Stimulated activated CD8-positive, alpha-beta memory T cell treated with anti-CD3 and anti-CD28 coated beads, Interleukin-15, amount 100 ng/mL, for 24 hours (primary cell): ENCODE measurements at places on chromosomes 7 and 10.

DNA sequence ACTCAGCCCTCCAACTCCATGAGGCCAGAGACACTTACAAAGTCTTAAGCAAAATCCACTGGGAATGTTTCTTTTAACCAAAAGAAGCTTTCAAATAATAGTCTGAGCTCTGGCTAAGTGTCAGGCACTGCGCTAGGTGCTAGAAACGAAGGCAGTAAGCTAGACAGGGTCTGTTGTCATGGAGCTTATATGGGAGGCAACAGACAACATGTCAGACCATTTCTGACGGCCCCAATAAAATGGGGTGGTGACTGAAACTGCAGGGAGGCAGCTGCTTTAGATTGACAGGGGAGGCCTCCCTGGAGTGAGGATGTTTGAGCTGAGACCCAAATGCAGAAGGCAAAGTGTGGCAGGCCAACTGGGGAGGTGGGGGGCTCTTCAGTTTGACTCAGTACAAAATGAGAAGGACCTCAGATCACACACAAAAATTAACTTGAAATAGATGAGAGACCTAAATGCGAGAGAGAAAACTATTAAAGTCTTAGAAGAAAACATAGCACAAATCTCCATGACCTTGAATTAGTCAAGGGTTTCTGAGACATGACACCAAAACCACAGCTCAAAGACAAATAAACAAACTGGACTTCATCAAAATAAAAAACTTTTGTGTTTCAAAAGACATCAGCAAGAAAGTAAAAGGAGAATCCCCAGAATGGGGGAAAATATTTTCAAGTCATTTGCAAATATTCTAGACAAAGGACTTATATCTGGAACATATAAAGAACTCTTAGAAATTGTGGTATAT, 40.6 kb downstream of the SH3PXD2A start:
- DNase-seq = no peak

DNA sequence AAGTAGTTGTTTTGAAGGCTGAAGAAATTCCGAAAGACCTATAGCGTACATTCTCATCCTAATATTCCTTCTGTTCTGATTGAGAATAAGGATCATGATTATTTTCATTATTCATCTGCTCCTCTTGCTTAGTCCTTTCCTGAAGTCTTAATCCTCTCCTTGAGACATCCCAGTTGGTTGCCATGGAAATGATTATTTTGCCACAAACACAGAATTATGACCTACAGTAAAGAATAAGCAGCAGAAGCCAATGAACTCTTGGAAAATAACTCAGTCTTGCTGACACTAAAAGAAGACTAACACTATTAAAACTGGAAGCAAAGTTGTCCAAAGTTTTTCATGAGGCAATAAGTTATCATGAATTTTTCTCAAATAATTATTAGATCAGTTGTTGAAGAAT, 47.8 kb upstream of the JAZF1 start:
- DNase-seq = no peak

GRCh38 chr10:35852721-35853120, 210.6 kb upstream of the FZD8 start:
- DNase-seq = no peak

DNA sequence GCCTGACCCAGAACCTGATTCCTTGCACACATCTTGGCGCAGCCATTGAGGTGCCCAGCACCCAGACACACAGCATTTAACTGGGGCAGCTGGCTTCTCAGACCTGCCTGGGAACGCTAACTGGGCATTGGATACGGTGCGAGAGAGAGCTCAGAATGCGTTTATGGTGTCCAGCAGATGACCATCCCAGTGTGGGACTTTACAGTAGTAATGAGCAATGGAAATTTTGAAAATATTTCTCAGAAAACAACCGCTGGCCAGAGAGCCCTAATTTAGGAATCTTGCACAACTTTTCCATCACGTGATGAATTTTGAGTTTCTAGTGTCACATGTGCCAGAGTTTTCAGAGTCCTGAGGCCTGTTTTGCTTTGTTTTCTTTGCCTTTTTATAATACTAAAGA, 78.2 kb upstream of the SEC61G start:
- no peak for DNase-seq

DNA sequence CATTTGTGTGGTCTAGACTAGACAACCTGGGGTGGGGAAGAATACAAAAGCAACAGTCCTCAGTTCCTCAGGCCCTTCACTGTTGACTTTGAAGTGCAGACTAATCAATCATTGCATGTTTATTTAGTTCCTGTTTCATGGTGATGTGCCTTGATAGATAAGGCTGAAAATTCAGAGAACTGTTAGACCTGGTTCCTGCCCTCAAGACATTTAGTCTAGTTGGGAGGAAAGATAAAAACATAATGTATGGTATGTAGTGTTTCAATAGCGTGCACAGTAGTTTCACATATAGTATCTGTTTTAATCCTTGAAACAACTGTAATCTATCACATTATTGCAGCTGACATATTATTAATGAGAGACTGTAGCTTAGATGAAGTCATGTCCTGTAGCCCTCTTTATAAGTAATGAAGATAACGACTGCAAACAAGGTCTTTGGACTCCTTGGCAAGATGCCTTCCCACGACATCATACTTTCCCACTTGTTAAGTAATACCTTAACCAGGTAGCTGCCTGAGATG, 124.0 kb downstream of the CELF2 start:
- no peak for DNase-seq

DNA sequence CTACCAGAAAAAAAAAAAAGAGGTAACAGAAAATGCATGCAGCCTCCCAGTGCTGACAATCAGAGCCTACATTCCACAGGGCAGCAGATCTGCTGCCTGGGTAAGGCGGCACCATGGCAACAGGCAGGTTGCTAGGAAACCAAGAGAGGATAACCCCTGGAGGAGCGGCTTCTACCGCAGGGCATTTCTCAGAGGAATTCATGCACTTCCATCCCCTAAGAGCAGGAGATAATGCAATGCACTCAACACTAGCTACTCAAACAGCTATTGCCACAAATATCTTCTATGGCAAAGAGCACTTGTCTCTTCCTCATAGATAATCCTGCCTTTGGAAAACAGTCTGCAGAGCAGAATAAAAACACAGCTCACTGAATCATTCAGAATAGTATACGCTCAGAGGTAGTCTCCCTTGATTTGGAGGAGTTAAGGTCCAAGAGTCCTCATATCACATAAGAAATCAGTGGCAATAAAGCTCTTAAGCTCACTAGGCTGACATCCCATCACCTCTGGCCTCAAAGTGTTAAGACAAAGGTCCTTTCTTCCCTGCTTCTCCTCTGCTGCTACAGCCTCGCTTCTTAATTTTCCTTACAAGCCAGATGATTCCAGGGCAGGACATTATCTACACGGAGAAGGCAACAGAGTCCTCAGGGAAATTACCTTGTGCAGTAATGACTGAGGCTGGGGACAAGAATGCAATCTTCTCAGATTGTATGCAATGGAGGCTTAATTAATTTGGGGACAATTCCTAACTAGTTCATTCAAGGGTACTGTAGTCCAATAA, 10.7 kb downstream of the PSAP start:
- DNase-seq = no peak

DNA sequence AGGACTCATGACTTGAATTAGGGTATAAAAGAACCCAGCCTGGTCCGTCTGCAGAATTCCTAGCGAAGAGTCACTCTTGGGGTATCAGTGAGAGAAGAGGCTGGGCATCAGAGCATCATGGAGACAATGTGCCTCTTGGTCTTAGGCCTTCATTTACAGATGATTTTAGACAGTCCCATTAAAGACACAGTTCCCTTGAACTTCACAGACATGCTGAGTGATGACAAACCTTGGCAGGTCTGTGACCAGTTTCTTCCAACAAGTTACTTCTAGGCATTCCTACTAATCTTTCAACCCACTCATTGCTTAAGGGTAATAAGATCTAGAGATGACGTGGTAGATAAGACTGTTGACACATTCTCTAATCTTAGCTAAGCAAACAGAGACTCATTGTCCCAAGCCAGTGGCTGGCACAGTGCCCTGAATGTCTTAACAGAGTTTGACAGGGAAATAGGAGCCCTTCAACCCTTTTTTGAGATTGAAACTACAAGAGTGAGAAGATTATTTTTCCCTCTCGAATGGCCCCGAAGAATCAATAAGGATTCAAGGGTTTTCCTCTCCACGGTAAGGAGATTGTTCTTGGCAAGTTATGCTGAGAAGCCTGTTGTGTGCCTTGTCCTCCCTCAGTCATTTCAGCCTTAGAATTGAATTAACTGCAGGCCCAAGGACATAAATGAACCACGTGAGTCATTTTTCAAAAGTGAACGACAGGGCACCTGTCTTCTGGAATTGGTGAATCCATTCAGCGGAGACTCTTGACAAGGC, 281.1 kb downstream of the CCDC3 start:
- no peak for DNase-seq

- no peak for DNase-seq
Observed at GRCh38 chr7:28606421-28606820, 194.1 kb downstream of the CREB5 start.

DNA sequence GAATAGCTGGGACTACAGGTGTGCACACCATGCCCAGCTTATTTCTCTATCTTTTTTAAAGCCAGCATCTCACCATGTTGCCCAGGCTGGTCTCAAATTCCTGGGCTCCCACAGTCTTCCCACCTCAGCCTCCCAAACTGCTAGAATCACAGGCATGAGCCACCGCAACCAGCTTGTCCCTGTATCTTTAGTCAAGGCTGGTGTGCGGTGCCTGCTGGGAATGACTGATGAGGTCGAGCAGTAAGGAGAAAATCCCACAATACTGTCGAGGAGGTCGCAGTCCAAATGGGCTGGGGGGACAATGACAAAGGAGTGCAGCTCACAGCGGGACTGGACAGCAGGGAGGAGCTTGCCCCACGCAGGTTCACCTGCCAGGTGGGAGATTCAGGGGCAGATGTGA, 50.2 kb upstream of the CALN1 start:
- DNase-seq = no peak
